ENCODE measurements at places on chromosomes 5 and 9. TPM values are rescaled to one million over a fixed set of nuclear protein-coding genes. Genes with fewer than 3 reads are reported as not detected.

The SLC34A1 gene
- total RNA-seq: not detected

DNA sequence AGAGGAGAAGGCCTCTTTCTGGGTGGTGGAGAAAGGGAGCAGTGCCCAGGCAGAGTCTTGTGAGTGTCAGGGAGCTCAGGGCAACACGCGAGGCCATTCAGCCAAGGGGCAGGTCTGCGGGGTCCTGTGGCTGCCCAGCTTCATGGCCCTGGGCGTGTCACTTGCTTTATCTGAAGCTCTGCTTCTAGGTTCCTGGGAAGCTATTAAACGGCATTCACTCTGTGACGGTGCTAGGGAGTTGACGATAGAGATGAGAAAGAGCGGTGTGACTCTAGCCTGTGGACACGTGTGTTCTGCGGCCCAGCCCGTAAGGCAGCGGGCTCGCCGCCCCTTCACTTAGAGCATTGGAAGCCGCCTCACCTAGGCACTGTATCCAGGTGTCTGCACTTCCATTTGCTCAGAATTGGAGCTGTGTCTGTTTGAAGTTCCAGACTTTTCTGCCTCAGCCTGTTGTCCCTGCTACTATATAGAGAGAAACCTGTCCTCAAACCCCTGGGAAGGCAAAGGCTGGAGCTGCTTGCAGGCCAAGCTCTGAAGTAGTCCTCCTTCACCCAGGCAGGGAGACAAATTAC, 88.3 kb downstream of the PHF2 start:
- peak; percentile 5 for DNase-seq

GRCh38 chr9:19648672-19649071, 140.2 kb downstream of the SLC24A2 start:
- no peak for DNase-seq

GRCh38 chr9:112049811-112050516, 125.1 kb downstream of the SUSD1 start:
- no peak for DNase-seq

DNA sequence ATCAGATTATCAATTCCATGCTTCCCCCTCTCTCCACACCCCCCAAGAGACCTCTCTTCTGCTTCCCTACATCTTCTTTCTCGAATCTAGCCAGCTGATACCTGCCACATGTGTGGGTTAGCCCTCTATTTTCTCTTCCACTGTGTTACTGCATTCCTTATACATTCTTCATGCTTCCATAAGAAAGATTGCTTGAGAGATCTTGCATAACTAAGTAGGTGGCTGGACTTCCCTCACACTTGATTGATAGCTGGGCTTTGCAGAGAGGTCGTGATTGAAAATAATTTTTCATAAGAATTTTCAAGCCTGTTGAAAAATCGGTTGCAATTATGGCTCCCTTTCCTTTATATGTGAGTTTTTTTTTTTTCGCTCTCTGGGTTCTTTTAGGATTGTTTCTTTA, 33.0 kb upstream of the PANK3 start:
- DNase-seq: no peak

The FCN2 gene
- 0.23 TPM for total RNA-seq

The PCDHGA3 gene
- 7.6 TPM for total RNA-seq

GRCh38 chr9:93686880-93687236, 110.5 kb downstream of the PHF2 start:
- DNase-seq: no peak
